Femur (tissue), 1 donor: ENCODE measurements at places on chromosomes 7 and 10.

GRCh38 chr10:112988839-112989406, 38.9 kb downstream of the TCF7L2 start:
- DNase-seq, result no peak

- no peak for DNase-seq
Observed at GRCh38 chr10:110138197-110138812, 69.1 kb upstream of the MXI1 start.

- DNase-seq, result no peak
Observed at GRCh38 chr7:98495200-98495955, 94.5 kb upstream of the BAIAP2L1 start.

DNA sequence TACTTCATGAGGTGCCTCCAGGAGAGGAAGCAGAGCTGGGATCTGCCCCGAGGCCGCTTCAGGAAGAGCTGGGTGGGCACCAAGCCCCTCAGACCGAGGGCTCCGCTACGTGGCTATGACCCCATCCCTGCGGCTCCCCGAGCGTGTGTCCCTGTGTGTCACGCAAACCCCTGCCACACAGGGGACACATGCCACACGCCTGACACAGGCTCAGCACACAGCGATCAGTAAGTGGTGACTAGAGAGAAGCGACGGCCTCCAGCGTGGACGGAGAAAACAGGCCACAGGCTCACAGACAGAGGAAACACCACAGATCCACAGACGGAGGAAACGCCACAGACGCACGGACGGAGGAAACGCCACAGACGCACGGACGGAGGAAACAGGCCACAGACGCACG, 18.5 kb downstream of the DIP2C start:
- DNase-seq, result no peak

DNA sequence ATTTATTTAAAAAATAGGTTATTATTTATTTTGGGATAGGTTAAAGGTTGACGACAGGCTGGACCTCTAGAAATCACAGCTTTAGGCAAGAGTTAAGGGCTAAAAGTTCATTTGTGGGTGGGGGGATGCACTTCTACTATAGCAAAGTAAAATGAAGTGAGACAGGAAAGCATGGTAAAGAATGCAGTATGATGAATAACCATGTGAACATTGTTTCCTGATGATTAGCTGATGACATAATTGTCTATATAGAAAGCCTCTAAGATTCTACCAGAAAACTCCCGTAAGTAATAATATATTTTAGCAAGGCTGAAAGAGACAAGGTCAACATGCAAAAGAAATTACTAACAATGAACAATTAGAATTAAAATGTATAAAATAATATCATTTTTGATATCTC, 25.7 kb upstream of the PRSS37 start:
- no peak for DNase-seq

DNA sequence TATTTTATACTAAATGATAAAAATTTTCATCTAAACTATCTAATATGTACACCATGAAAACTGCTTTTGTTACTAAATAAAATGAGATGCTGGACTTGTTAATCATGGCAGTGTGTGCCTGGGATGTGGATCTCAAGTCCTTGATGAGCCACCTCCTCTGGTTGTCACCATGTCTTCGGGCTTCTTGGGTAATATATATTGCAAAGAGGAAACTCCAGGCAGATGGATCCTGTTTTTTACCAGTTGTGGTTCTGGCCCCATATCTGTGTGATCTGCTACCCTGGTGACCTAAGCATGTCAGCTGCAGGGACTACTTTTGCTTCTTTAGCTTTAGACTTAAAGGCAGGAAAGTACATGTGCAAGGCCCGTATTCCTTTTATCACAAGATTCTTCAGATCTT, 46.2 kb downstream of the TMEM60 start:
- no peak for DNase-seq

GRCh38 chr10:64873088-64873487, 1351.9 kb downstream of the REEP3 start:
- DNase-seq, result no peak

DNA sequence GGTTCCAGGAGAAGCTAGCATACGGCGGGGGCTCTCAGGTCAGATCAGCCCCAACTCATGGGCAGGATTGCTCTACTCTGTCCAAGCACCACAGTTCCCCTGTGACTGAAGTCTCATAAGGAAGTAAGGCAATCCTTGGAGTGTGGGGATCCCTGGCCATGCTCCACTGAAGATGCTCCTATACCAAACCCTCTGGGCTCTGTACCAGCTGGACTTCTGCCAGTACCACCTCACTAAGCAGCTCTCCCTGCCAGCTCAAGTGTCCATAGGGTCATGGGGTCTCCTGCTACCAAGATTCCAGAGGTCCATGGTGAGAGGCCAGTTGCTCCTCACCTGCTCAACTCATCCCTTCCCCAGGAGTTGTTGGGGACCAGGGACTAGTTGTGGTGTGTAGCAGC, 355.7 kb upstream of the STEAP1 start:
- DNase-seq, result no peak

DNA sequence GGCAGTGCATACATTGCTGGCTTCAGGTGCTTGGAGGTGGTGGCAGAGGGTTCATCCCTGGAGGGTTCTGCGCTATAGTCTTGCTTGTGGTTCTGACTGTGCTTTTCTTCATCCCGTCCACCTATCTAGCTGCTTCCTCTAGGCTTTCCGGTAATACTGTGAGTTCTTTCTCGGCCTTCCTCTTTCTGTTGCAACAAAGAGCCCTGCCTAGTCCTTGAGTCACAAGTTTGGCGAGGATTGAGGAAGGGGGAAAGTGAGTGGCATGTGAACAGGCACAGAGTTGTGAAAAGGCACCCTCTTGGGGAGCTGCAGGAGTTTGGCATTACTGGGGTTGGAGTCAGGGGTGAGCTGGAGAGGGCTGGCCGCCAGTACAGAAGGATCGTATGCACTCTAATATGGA, 123.0 kb downstream of the SH2D4B start:
- no peak for DNase-seq
